AG10803 (cell line): ENCODE measurements at places on chromosomes 6 and 20.

GRCh38 chr20:18628330-18628920, 40.6 kb downstream of the DTD1 start:
- no peak for DNase-seq

DNA sequence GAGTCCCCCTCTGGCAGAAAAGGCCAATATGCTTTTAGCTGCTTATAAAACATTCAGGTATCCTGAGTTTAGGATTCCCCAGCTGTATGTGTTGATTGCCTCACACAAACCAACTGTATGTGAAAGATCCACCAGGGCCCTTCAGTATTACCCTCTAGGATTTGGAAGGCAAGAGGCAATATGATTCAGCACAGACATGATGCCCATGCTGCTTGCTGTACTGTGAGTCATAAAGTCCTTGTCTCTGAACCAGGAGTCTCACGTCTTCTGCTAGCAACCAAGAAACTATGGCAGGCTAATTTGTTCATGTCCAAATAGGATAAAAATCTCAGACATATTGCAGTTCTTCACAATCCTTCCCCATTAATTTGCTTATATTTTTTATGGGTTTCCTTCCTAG, 789.2 kb upstream of the SLC35B3 start:
- DNase-seq: peak; percentile 37

DNA sequence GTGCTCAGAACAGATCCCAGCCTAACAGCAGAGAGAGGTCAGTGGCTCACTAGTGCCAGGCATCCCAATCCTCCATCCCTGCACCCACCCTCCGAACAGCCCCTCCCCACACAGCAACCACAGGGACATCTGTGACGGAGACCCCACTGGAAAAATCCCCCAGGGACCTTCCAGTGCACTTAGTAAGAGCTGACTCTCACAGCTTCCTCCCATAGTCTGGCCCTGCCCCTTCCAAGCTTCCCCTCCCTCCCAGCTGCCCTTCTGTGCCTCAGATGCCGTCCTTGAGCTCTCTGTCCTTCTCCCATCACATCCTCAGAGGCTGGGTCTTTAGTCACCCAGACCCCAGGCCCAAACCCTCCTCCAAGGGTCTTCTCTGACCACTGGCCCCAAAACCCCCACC, 9.7 kb upstream of the THBS2 start:
- DNase-seq: no peak

DNA sequence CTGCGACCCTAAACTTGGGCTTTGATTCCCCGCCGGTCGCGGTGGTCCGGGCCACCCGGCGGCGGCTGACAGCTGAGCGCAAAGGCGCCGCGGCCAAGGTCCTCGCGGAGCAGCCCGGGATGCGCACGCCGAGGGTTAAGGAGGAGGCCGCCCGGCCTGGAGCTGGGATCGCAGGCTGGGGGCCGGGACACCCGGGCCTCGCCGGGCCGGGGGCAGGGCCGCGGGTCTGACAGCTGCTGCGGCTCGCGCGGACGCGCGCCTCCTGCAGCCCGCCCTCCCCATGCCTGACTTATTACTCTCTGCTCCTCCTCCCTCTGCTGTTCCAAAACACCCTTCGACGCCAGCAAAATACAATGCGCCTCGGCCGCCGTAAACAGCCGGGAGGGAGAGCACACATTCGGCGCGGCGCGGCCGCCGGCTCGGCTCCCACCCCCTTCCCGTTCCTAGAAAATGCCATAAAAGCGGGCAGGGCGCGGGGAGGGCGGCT, 746 bp downstream of the BACH2 start:
- peak; percentile 35 for DNase-seq

GRCh38 chr6:156822747-156823206, 45.6 kb downstream of the ARID1B start:
- no peak for DNase-seq

DNA sequence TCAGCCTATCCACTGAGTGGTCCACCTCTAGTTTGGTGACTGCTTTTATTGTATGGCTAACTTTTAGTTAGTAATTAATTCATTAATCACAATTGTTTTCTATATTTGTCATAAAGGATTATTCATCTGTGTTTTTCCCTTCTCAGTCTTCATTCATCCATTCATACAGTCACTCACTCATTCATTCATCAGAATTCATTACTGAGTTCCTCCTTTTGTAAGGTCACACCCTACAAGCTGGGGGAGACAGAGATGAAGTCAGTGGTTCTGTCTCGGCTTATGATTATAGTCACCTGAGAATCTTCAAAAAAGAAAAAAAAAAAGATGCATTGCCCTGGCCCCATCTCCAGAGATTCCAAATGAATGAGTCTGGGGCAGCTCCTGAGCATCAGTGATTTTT, 257.1 kb downstream of the ADGB start:
- DNase-seq: no peak

- DNase-seq: no peak
Measured at GRCh38 chr20:44586289-44586911, 4.0 kb downstream of the PKIG start.

DNA sequence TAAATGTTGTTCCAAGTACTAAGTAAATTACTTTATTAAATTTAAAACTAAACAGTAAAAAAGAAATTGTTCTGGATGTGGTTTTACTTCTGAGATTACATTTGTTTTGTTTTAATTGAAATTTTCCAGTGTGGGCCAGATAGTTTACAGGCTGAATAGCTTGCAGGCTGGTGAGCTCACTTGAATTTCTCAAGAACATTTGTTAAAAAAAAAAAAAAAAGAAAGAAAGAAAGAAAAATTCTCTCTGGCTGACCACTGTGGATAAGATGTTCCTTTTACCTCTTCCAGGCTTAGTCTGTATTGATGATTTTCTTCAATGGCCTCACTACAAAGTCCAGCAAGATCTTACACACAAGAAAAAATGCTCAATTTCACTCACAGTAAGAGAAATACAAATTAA, 85.4 kb downstream of the PLCG1 start:
- peak; percentile 54 for DNase-seq

DNA sequence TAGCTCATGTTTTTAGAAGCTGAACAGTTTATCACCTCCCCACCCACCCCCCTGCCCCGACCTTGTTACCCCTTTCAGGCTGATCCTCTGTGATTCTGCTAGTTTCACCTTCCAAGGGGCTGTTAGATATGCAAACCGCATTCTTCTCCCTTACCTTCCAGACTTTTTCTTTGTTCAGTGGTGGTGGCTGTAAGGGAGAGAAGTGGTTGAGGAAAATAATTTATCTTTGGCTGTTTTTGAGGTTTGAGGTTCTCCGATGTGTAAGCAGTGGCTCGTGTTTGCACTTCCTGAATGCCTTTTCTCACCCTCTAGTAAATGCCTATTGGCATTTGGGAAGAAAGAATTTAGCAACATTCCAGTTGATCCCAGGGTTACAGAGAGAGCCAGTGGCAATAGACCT, 69.4 kb upstream of the KCNG1 start:
- peak; percentile 34 for DNase-seq

- no peak for DNase-seq
Measured at GRCh38 chr20:56817780-56818675, 188.9 kb downstream of the TFAP2C start.

DNA sequence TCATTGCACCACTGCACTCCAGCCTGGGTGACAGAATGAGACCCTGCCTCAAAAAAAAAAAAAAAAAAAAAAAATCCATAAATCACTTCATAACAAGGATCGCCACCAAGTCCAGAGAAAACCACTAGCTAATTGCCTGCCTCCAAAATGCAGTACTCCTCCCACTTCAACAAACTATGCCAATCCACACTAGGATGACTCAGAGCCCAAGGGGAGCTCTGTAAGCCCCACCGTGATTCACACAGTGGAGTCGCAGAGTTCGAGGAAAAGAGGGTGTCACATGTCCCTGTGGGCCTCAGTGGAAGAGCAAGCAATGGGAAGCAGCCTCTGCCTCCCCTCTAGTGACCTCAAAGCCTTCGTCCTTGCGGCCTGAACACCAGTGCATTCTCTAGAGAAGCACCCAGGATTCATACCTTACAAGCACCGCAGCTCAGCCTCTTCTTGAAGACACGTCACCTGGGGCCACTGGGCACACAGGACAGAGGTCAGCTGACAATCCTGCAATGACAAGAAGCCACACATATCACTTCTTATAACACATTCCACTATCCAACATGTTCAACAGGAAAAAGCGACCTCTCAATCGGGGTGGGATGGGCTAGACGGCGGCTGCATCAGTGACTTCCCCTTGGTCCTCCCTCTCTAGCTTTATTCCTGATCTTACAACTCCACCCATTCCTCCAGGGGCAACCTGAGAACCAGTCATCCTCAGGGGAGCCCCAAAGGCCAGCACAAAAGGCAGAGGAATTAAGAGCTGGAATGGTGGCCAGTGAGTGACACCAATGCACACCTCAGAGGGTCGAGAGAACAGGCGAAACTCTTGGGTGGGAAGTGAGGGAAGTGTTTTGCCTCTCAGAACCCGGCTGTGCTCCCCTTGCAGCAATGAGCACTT, 8.9 kb downstream of the SNHG17 start:
- DNase-seq: peak; percentile 92

GRCh38 chr20:59016795-59017492, 2.3 kb upstream of the TUBB1 start:
- no peak for DNase-seq

GRCh38 chr20:62066339-62066982, 780 bp upstream of the TAF4 start:
- DNase-seq: peak; percentile 18

- DNase-seq: peak; percentile 4
Measured at GRCh38 chr6:50361641-50362331, 312.1 kb upstream of the DEFB112 start.

DNA sequence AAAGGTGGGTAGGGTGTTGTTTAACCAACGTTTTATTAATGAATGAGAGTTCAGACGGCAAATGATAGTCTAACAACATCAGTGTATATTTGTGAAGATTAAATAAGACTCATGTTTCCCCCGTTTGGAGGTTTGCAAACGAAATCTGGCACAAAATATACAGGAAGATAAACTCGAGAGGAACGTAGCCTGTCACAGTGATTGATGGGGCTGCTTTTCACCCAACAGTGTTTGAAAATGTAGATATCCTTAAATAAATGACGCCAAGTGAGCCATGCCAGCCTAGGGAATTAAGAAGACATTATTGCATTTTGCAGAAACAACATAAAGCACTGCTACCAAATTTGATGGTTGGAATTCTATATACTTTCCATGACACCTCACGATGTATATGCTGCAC, 696.5 kb upstream of the FLRT3 start:
- DNase-seq: no peak

GRCh38 chr20:47281376-47281775, 75.1 kb downstream of the ZMYND8 start:
- DNase-seq: no peak

- no peak for DNase-seq
Measured at GRCh38 chr20:25725639-25726038, 29.0 kb upstream of the ZNF337 start.
